Umbilical cord (tissue), 2 donors: ENCODE measurements at places on chromosomes 6 and 20. TPM values are rescaled to one million over a fixed set of nuclear protein-coding genes. Genes with fewer than 3 reads are reported as not detected.

Gene INSM1
- not detected for total RNA-seq

Gene BANF2
- 2.2 TPM for total RNA-seq

Gene RSPH9
- total RNA-seq, result 0.48 TPM

Gene ADGB
- total RNA-seq, result 0.48 TPM

DNA sequence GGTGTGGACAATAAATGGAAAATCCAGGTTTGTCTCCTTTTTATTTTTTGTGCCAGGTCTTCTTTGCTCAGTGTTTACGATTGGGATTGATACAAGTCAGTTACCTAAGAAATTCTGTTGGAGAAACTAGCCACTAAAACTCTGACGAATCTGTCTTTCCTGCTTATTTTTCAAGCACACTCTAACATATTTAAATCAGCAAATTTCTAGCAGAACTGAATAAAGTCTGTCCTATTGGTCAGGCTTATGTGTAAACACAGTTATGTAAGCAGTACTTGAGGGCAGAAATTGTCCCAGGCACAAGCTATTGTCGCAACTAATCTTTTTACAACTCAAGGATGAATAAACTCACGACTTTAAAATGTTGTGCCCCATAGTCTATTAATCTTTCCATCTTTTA, 12.1 kb upstream of the EXOC2 start:
- no peak for DNase-seq

Gene IL17F
- total RNA-seq, result not detected

GRCh38 chr6:140847262-140847645, 1285.5 kb upstream of the GJE1 start:
- DNase-seq, result no peak
